ENCODE measurements at places on chromosomes 5 and 9.

GRCh38 chr5:164060786-164061355, 555.5 kb downstream of the MAT2B start:
- no peak for DNase-seq

GRCh38 chr9:127883959-127884358, 6.5 kb upstream of the AK1 start:
- no peak for DNase-seq

- no peak for DNase-seq
Observed at GRCh38 chr5:176620333-176620981, 9.9 kb downstream of the SNCB start.

DNA sequence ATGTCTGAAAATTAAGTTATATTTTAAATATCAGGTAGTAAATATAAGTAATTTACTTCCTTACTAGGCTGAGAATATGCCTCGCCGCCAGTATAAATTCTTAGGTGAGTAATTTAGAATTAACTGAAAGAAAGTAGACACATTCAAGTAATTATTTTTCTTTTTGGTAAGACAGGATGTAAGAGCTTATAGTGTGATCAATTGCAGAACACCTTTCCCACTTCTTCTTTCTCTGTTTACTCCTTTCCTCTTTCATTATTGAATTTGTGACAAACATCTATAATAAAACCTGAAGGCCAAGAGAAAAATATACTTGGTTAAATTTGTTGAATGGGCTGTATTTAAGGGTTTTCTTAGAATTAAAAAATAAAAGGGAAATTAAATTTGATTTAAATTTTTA, 195.1 kb upstream of the CDKN2B start:
- DNase-seq: no peak

GRCh38 chr9:113477661-113478060, 14.1 kb downstream of the RGS3 start:
- no peak for DNase-seq

GRCh38 chr9:135100725-135101410, 13.4 kb downstream of the OLFM1 start:
- DNase-seq: no peak

- no peak for DNase-seq
Observed at GRCh38 chr9:128764361-128764760, 7.4 kb downstream of the ZER1 start.

GRCh38 chr5:58322453-58322852, 137.4 kb downstream of the PLK2 start:
- DNase-seq: peak; percentile 24

DNA sequence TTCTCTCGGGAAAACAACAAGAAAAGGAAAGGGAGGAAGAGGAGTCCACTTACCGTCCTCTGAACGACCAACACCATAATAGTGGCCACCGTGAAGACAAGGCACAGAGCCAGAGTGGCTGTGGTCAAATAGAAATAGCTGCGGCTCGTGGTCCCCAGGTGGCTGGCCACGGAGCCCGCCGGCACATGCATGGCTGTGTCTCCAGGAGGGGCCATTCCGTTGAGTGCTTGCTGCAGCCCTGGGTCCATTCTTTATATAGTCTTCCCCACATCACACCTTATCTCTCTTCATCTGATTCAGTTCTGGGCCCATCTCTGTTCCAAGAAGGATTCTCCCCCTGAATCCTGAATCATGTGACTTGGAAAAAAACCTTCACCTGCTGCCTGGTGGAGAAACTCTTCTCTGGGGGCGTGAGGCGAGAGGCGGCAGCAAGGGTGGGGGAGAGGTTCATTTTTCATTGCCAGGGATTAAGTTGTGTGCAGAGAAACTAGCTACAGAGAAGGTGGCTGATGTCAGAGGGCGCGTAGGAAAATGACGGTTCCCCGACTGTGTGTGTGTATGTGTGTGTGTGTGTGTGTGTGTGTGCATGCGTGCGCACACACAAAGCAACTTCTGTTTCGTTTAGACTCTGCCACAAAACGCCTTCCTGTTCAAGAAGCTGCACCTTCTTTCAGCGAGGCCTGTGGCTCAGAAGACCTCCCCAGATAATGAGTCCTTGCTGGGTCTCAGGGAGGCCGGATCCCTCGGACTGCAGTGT, at the start of gene TNFSF8:
TSS of gene TNFSF8 (minus strand) at position 536 of the 757 bp plus-strand sequence. CDS start at position 248, 288 bp downstream.
- DNase-seq: no peak

DNA sequence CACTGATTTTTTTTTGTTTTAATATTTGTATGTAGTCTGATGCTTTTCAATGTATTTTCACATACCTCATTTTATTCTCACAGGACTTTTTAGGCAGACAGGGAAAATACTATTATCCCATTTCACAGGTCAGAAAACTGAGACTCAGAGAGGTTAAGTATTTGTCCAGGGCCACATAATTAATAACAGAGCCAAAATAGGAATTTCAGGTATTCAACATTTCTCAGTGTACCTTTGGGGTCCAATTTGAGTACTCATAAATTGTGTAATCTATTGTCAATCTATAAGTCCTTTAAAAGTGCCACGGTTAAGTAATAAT, 120.7 kb upstream of the GRHPR start:
- DNase-seq: no peak

DNA sequence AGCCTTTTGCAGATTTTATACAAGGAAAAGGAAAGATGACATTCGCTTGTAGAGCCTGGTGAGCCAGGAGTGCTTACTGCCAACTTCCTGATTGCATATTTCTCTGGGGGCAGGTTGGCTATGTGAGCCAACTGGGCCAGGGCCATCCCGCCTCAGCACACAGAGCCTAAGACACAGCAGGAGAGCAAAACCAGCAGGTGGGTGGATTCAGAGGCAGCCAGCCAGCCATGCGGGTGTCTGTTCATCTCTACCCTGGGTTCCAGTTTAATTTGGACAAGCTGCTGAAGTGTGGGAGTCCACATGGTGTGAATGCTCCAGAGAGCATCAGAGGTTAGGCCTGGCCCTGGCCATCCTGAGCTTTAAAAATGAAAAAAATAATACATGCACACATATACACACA, 291.4 kb downstream of the ARHGEF28 start:
- no peak for DNase-seq

- no peak for DNase-seq
Observed at GRCh38 chr5:1133510-1134201, 21.8 kb upstream of the SLC12A7 start.

DNA sequence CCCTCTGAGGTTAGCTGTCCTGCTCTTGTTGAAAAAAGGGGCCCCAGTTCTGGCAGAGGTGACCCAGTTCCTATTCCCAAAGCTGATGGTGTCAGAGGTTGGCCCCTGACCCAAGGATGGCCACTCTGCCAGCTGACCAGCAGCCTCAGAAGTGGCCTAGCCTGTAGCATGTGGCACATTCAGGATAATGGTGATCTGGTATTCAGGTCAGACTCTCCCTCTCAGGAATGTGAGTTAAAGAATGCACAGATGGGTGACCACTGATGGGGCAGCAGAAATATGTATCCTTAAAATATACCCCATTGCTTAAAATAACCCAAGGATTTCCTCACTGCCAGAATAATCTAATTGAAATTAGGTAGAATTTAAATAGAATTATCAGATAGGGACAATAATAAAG, 369.2 kb downstream of the SEMA5A start:
- DNase-seq: no peak

DNA sequence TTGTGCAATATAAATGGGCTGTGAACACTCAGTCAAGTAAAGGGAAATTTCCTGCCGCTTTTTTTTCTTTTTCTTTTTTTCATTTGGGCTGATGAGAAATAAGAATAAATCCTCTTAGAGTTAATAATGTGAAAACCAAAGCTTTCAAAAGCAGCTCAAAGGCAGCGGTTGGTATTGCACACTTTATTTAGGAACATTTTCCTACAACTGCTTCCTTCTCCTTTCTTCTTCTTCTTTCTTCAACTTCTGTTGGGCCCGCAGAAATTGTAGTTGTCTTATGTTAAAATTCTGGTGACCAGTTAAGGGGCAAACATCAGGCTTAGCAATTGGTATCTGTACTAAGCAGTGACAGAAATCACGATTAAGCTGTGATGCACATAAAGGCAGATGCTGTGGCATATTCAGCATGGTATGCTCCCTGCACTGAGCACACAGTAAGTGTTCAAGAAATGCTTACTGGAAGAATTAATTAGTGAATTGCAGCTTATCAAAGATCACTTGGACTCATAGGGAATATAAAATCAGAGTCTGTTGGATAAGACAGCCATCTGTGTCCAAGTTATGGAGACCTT, 85.4 kb downstream of the ANKRD55 start:
- DNase-seq: no peak

DNA sequence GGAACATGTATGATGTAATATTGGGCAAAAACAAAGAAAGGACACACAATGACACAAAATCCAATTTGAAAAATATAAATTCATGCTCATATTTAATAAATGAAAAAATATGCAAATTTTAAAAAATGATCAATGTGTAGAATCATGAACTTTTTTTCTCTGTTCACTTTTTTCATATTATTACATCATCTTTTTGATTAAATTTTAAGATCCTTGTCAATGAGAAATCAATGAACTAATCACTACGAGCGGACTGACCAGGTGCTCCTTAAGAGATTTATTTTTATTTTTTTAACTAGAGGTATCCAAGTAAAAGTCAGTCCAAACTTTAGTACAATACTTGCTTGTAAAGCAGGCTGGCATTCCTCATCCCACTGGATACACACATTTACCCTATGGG, 174.1 kb downstream of the CDK5RAP2 start:
- DNase-seq: no peak

Measured in urothelium cell line (cell line).